GM18507 (cell line): ENCODE measurements at places on chromosomes 2 and 18.

GRCh38 chr2:72896446-72896845 lies 9.2 kb downstream of the SPR start:
- no peak for DNase-seq

DNA sequence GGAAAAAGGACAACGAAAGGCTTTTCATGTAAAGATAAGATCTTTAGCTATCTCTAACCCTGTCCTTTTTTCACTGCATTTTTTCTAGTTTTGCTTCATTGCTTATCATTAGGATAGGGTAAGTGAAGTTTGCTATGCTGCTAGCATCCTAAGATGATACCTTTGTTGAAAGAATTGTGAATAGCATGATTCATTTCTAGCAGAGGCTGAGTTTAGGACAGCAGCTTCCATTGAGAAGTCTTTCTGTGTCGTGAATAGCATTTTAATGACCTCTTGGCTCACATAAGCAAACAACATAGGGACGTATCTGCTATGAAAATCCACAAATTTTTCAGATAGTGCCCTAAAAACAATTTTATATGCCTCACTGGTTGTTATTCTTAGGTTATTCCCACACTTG lies 36.4 kb upstream of the GAREM2 start:
- no peak for DNase-seq

DNA sequence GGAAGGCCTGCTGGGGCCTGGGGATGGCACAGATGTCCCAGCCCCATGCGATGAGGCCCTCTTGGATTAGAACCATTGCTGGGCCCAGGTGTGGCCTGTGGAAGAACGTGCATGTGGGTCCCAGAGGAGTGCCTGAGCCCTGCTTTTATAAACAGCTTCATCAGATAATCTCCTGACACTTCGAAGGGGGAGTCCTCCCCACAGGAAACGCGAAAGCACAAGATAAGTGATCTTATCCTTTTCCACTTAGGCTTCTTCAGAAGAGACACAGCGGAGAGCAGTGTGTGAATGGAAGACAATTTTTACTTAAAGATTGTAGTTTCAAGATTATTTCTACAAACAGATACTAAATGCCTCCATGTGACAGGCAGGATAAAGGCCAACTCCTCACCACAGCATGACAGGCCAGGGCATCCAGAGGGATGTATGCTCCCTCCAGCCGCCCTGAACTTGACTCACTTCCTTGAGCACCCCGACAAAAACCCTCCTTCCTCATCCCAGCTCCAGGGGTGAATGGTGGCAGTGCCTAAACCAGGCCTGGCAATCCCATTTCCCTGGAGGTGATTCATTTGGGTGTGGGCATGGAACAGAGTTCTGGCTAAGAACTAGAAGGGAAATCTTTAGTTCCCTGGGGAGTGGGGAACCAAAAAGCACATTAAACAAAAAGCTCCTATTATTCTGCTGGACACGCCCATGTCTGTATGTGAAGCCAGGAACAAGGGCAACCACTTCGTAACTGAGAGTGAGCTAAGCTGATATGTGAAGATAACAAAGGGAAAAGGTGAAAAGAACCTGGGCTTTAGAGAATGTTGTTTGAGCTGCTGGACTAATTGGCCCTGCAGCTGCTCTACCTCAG lies 56.2 kb upstream of the TMEM163 start:
- no peak for DNase-seq

- DNase-seq = no peak
Observed at GRCh38 chr2:8636041-8636491, 45.8 kb upstream of the ID2 start.

- DNase-seq = no peak
Observed at GRCh38 chr2:143974262-143974661, 545.7 kb downstream of the ZEB2 start.

DNA sequence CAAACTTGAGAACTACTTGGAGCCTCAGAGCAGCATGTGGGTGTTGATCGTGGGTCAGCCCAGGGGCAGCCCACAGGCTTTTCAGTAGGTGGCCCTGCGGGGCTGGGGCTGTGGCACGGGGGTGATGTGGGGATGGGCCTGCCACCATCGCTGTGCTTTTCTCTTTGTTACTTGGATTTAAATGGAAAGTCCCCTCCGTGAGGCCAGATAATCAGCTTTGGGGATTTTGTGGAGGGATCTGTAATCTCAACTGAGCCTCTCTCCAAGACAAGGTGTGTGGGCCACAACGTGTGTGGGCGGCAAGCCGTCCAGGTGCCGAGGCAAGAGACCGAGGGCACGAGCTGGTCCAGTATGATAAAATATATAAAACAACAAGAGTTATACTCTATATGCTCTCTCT lies 16.7 kb downstream of the COLEC11 start:
- DNase-seq = no peak

DNA sequence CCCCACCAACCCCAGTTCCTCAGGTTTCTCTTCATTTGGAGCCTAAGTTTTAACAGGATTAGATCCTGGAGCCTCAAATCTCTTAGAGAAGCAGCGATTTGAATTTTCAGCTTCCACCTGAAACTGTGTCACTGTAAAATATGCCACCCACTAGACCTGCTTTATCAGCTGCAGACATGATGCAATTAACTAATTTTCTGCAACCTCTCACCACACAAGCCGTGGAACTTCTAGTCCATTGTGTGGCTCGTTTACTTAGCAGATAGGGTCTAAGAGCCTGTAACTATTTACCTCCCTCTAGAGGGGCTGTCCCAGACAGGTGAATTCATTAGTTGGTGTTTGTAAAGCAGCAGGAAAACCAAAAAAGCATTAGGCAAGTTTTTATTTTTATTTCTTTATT lies 31.6 kb upstream of the FZD5 start:
- DNase-seq = no peak

- no peak for DNase-seq
Observed at GRCh38 chr2:28387082-28387960, 5.3 kb upstream of the FOSL2 start.

- DNase-seq = no peak
Observed at GRCh38 chr2:134379293-134379692, 125.4 kb downstream of the MGAT5 start.

GRCh38 chr2:229610333-229610732 lies 104.0 kb downstream of the DNER start:
- no peak for DNase-seq

DNA sequence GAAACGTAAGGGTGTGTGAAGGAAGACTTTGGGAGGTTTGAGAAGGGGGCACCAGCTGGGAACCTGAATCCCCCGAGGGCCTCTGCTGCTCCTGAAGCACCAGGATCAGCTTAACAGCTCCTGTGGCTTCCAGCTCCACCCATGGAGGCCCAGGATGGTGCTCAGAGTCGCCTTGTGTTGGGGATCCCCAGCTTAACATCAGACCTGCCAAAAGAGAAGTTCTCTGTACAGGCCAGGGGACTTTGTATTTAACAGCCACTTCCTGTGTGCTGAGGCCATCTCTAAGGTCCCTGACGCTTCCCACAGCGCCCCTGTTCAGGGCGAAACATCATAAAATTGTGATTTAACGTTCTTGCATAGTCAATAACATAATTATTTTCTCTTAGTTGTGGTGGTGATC lies 77.5 kb downstream of the NCK2 start:
- DNase-seq = no peak

DNA sequence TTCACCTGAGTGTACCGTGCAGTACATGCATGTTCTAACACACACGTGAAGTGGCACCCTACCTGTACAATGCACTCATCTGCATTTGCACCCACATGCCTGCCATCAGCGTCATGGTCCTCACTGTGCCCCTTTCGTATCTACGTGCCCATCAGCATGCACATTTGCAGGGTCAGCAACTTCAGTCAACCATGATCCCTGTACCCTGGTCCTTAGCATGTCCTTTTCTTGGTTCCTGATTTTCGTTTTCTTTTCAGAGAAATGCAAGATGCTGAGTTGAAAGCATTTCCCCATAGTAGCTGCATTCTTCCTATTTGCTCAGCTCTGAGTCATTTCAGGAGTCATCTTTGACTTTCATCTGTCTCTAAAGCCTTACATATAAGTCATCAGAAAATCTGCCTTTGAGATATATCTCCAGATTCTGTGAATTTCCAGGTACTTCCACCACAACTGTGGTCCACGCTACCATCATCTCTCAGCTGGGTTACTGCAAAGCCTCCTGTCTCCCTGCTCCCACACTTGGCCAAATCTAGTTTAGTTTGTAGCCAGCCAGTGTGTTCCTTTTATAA lies 14.7 kb upstream of the PUM2 start:
- DNase-seq = peak; percentile 62

GRCh38 chr18:13107074-13107473 lies 111.5 kb upstream of the LDLRAD4 start:
- no peak for DNase-seq

DNA sequence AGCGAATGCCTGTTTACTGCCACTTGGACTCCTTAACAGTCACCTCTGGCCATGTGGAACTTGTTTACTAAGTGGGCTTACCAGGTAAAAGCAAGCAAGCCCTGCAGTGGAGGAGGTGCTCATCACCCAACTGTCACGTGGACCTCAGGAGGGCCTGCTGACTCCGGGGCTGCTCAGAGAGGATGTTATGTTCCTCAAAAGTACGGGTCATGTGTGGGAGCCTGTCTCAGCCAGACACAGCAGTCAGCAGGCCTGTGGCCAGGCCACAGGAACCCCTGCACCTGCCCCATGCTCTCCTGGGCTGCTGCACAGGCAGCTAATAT lies 36.2 kb downstream of the AMER3 start:
- no peak for DNase-seq

DNA sequence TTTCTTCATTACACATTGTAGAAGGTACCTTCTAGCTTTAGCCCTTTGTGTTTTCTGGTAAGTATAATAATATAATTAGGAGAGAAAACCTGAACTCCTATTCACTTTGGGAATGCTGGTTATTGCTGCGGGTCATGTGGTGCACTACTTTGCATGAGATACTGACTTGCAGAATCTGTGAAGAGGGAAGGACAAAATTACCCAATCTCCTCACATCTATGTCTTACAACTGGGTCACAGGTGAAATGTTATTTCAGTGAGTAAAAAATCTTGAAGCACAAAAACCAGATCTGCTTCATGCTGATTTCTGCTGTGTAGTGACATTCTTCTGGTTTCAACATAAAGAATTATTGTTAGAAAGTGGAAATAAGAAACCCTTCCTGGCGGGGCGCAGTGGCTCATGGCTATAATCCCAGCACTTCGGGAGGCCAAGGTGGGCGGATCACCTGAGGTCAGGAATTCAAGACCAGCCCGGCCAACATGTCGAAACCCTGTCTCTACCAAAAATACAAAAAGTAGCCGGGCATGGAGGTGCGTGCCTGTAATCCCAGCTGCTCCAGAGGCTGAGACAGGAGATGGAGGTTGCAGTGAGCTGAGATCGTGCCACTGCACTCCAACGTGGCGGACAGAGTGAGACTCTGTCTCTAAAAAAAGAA lies 211.0 kb upstream of the REG3G start:
- DNase-seq = no peak

DNA sequence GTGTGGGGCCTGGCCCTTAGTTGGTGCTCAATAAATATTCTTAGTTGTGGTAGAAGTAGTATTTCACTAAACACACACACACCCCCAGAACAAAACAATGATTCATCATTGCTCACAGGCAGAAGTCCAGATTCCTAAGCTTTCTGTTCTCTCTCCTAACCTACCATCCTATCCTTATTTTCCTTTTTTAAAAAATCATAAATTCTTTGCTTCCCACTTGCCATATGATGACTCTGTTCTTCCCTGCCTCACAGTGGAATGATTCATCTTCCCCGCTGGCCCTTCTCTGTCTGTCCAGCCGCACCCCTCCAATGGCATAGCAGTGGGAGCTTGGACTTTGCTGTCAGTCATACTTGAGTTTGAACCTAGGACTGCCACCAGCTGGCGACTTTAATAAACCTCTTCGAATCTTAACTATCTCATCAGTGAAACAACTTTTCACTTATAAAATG lies 5.2 kb downstream of the EML6 start:
- DNase-seq = no peak

GRCh38 chr2:41999128-41999480 lies 48.7 kb upstream of the PKDCC start:
- DNase-seq = no peak

DNA sequence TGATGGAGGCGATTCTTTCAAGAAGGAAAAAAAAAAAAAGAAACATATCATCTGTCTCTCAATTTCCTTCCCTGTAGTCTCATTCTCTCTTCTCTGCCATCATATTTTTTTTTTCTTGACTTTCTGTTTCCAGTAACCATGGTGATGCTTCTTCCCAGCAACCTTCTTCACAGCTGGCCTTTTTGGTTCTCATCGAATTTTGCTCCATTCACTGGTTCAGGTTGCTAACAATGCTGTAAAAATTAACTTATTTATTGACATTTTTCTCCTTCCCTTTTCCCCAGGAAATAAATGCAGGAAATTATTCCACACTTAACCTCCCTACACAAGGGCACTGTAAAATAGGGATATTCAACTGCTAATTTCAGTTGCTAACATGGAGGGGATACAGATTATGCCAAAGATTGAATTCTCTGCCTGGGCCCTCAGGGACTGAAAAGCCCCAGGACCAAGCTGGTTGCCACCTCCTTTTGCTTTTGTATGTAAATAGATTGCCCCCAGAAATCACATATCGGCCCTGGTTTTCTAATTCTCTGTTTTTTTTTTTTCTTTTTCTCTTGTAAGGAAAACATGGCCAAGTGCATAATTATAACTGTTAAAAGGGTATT lies 154.7 kb downstream of the MAP2 start:
- DNase-seq = no peak

DNA sequence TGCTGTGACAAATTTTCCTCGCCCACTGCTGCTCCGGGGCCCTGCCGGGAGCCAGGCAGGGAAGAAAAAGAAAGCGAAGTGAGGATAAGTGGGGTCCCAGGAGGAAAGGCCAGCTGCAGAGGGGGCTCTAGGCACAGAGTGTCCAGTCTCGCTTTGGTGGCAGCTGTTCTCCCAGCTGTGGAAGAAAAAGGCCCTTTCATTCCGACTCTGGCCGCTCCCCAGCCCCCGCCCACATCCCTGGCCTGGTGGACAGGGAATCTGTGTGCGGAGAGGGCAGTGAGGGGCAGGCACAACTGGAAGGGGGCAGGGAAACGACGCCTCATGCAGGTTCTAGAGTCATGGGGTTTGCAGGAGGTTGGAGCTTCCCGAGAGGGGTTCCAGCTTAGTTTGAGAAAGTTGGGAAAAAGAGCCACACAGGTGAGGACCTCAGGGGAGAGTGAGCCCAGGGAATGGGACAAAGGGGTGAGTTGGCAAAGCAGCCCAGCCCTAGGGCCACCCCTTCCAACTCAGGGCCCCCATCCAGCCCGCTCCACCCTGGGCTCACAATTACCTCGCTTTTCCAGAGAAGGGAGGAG lies 1.8 kb downstream of the RTKN start:
- no peak for DNase-seq

GRCh38 chr18:36568487-36568886 lies 260.3 kb downstream of the TPGS2 start:
- DNase-seq = no peak

DNA sequence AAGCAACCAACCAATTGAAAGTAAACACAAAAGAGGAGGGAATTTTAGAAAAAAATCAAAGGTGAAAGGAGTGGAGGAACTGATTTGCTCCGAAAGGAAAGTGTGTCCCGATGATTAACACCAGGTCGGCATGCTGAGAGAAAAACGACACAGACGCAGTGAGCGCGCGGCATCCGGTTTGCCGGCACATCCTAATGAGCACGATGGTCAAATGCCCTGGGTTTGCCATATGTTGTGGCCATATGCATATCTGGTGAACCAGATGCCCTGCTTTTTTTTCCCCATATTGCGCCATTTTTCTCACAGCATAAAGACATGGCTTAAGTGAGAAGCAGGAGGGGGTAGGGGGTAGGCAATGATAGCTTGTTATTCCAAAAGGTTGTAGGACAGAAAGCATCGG lies 626.7 kb downstream of the BCL11A start:
- no peak for DNase-seq

- peak; percentile 14 for DNase-seq
Observed at GRCh38 chr2:133953524-133953923, 300.3 kb upstream of the MGAT5 start.

- no peak for DNase-seq
Observed at GRCh38 chr18:37657493-37657892, 91.9 kb upstream of the CELF4 start.
